Midbrain (tissue), 1 donor: ENCODE measurements at places on chromosomes 6 and 20.
A peak's percentile ranks its signal among the peaks of the same experiment; 100 is the strongest.

DNA sequence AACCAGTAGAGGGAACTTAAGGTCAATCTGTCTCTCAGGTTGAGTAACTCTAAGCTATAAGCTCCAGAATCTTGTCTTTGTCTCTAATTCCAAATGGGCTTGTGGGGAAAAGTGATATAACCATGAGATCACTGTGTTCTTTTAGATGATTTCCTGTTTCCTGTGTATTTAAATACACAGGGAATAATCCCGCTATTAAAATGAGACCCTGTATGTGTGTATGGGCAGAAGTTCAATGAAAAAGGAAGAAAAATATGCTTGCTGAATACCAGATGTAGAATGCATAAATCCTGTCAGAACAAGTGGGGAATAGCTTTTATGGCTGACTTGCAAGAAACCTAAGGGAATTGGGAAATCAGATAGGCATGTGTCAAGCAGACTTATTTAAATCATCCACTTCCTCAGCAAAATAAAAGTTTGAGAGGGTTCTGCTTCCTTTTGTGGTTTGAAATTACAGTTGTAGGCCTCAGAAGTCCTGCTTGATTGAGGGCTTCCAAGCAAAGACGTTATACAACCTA, 164.7 kb upstream of the PDE7B start:
- DNase-seq = no peak

- DNase-seq = peak; percentile 26
Measured at GRCh38 chr6:39923394-39923793, 10.9 kb downstream of the MOCS1 start.

DNA sequence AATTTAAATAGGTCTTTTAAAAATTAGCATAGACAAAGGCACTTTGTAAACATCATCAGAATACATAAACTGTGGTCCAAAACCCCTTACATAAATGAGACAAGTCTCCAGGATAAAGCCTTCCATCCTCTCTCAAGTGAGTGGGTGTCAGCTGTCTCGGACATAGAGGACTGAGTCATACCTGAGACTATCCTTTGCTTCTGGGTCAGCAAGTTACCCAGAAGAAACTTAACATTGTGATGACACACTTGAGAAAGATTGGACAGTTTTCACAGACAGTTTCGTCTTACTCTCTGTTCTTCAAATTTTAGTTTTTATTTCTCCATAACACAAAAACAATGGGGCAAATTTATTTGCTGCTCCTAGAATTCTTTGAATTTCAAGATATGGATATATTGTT, 838.0 kb downstream of the DHX35 start:
- DNase-seq = no peak

DNA sequence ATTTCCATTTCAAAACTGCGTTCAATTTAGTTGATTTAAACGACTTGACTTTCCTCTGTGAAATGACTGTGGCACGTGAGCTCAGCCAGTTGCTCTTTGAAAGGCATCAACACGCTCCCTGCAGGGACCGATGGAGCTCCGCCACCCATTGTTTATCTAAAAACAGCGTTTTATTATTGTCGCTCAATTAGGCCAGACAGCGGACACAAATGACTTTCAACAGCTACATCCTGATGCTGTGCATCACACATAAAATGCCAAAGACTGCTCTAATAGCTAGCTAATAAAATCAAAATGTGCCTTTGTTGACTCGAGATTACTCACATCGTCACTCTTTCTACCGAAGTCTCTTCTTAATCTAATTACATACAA, 332.5 kb downstream of the CD83 start:
- peak; percentile 27 for DNase-seq

DNA sequence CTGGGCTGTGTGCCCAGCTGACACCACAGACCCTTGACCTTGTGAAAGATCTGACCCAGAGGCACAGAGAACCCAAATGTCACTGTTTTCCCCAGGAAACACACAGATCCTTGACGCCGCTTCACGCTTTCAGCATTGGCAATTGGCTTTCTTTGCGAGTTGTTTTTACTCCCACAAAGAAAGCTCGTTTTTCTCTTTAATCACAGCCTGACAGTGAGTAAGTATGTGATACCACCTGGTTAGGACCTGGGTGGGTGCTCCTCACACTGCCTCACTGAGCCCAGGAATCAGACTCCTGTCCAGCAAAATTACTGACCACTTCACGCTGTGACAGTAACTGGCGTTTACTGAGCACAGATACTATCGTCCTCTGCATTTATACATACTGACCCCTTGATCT, 13.0 kb downstream of the RPL10A start:
- no peak for DNase-seq

- no peak for DNase-seq
Measured at GRCh38 chr20:58492074-58492718, 23.0 kb downstream of the APCDD1L start.

- DNase-seq = no peak
Measured at GRCh38 chr20:38962928-38963401, 821 bp downstream of the DHX35 start.

DNA sequence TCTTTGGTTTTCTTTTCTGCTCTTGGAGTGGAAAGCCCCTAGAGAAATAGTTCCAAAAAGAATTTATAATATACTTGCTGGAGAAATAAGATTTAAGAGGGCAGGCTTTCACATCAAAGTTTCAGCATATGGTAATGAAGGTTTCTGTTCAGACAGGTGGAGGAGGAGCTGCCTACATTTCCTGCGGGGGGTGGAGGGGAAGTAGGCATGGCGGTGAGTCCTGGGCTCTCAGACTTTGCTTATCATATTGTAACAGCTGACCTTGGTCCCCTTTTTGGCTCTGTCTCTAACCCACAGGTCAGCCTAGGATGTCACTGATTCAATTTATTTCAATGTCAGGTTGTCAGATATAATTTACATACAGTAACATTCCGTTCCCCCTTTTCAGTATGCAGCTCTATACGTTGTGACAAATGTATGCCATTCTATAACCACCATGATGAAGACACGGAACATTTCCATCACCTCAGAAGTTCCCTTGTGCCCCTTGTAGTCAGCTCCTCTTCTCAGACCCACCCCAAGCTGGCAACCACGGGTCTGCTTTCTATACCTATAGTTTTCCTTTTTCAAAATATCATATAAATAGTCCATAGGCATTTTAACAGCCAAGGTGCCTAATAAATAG, 77.6 kb upstream of the GGTLC1 start:
- no peak for DNase-seq

- no peak for DNase-seq
Measured at GRCh38 chr6:85644279-85644762, 1.6 kb upstream of the SYNCRIP start.

DNA sequence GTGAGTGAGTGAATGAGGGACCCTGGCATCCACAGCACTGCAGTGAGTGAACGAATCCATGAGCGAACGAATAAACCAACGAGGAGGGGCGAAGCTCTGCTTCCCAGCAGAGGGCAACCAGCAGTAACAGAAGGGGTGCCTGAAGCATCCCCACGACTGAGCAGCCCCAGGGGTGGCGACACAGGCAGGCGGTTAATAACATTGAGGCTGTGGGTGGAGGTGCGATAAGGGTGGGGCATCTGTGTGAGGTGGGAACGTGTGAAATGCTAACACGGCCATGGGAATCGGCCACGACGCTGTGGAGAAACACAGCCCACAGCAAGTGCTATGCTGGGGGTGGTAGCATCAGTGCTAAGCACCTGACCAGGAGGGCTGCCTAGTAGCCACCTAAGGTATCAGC, 75.9 kb downstream of the TAF4 start:
- DNase-seq = no peak

GRCh38 chr6:142323377-142323776, 21.6 kb downstream of the ADGRG6 start:
- no peak for DNase-seq

- DNase-seq = no peak
Measured at GRCh38 chr6:139553916-139554315, 179.5 kb upstream of the CITED2 start.

DNA sequence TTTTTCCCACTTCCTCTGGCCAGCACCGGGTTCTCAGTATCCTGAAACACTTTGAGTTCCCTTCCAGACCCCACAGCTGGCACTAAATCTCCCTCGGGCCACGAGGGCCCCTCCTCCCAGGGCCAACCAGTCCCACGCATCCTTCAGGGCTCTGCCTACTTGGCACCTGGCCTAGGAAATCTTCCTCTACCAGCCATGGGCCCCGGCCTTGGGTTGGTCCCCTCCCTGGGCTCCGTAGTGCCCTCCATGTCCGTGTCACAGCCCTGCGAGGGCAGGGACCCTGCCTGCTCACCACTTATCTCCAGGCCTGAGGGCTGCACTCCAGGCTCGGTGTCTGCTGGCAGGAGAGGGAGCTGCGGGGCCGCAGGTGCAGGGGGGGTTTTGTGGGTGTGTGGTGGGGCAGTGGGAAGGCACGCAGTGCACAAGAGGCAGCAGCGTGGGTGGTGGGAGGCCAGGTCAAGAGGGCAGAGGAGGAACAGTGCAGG, 48.8 kb upstream of the CDH22 start:
- DNase-seq = peak; percentile 7

- DNase-seq = no peak
Measured at GRCh38 chr6:129606664-129607063, 103.3 kb downstream of the ARHGAP18 start.

GRCh38 chr6:140572867-140573266, 1198.4 kb upstream of the CITED2 start:
- DNase-seq = no peak

DNA sequence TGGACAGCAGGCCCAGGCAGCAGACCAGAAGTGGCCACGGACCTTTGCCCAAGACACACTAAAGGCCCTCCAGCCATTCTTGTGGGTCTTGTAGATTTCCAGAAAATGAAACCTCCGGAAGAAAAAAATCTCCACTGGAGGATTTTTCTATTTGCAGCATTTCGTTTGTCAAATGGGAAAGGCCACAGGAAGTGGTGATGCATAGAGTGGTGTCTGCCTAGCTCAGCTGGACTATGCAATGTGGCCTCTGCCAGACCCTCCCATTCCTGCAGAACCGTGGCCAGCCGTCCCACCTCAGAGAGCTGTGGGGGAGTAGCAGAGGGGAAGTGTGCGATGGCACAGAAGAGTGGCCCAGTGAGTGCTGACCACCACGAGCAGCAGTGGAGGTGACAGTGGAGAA, 24.0 kb upstream of the INSM1 start:
- DNase-seq = no peak

DNA sequence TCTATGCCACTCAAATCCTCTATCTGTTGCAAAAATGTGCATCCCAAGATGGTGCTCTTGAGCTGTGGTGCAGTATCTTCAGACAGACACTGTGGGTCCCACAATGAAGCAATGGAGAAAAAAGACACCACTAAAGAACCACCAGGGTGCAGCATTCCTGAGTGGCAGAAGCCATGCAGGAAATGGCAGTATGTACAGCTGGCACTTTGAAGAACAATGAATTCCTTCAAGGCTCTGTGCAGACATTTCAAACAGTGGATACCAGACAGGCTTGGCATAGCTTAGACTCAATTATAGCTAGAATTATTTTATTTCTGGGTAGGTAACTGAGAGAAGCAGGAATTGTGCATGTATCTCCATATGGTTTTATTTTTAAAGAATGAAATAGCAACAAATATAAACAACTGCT, 24.0 kb upstream of the HDAC2 start:
- peak; percentile 94 for DNase-seq

- no peak for DNase-seq
Measured at GRCh38 chr6:54191461-54191860, 80.2 kb downstream of the MLIP start.

DNA sequence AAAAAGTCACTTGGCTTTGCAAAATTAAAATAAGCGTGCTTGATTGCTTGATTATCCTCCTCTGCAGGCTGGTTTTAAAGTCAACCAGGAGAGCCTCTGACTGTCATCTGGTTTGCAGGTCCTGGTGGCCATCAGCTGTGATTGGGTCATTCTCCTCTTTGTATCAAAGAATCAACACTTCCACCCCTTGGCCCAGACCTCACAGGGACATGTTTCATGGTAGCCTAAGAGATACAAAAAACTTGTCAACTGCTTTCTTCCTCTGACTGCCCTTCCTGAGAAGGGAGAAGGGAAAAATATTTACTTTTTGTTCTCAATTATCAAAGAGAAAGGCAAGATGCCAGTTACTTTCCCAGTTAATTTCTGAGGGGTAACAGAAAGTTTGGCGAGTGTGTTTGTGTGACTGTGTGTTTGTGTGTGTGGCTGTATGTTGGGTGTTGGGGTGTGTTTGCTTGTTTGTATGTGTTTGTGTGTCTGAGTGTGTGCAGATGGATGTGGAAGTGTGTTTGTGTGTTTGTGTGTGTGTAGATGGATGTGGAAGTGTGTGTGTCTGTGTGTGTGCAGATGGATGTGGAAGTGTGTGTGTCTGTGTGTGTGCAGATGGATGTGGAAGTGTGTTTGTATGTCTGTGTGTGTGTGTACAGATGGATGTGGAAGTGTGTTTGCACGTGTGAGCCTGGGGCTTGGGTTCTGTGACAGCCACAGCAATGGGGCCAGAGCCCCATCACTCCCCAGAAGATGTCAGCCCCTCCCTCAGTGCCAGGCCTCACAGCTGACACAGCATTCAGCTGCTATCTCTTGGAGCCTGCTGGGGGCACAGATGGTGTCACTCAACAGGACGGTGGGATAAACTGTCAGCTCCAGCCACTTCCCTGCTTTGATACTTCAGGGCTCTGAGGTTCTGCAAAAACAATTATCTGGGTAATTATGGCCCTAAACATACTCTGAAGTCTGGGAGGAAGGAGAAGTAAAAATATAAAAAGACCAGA, 98.6 kb upstream of the RNF24 start:
- DNase-seq = no peak

GRCh38 chr6:104952911-104953399, 4.0 kb upstream of the LIN28B start:
- no peak for DNase-seq

DNA sequence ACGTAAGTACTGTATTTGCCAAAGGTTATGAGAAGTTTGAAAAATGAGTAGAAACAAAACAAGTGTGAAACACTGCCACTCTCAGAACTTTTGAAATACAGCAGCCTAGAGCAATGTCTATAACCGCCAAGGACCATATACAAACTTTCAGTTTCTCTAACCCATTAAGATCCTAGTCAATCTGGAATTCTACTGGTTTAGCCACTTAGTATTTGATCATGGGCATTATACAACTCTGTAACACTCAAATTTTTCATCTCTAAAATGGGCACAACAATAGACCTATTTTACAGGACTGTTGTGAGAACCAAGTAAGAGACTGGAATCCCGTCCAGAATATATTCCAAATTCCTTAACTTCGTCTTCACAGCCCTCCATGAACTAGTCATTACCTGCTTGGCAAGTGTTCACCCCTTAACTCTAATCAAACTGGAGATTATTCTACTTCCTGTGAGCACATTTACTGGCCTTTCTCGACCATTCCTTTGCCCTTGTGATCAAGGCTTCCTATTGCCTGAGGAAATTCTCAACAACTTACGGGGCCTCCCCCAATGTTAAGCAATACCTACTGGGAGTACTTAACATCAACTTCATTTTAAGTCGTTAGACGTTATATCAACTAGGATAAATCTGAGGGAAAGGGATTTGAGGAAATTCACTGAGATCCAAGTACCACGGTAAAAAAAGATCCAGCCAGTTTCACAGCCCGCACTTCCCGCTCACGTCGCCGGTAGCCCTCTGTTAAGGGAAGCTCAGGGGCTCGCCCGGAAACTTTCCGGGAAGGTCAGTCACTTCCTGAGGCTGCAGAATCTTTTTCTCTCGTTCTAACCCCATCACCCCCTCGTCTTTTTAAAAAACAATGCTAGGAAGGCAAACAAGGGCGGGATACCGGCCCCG, 1.1 kb downstream of the EIF2S2 start:
- no peak for DNase-seq

- no peak for DNase-seq
Measured at GRCh38 chr6:167546611-167547327, 221.9 kb downstream of the TTLL2 start.

GRCh38 chr6:14644381-14644780, 526.8 kb downstream of the CD83 start:
- no peak for DNase-seq

GRCh38 chr6:160035693-160036330, 66.9 kb downstream of the IGF2R start:
- DNase-seq = no peak

- no peak for DNase-seq
Measured at GRCh38 chr20:54362283-54362682, 113.1 kb upstream of the DOK5 start.
